Activated CD4-positive, alpha-beta T cell treated with anti-CD3 and anti-CD28 coated beads, Interleukin-2, Interleukin-6, amounts not matched to agents 100 ng/mL and 50 ng/mL, durations not matched to agents 16 hours and 8 hours (primary cell): ENCODE measurements at places on chromosomes 2 and 18.
A peak's percentile ranks its signal among the peaks of the same experiment; 100 is the strongest.

GRCh38 chr2:58081000-58081399 is 34.4 kb downstream of the VRK2 start:
- DNase-seq: no peak

DNA sequence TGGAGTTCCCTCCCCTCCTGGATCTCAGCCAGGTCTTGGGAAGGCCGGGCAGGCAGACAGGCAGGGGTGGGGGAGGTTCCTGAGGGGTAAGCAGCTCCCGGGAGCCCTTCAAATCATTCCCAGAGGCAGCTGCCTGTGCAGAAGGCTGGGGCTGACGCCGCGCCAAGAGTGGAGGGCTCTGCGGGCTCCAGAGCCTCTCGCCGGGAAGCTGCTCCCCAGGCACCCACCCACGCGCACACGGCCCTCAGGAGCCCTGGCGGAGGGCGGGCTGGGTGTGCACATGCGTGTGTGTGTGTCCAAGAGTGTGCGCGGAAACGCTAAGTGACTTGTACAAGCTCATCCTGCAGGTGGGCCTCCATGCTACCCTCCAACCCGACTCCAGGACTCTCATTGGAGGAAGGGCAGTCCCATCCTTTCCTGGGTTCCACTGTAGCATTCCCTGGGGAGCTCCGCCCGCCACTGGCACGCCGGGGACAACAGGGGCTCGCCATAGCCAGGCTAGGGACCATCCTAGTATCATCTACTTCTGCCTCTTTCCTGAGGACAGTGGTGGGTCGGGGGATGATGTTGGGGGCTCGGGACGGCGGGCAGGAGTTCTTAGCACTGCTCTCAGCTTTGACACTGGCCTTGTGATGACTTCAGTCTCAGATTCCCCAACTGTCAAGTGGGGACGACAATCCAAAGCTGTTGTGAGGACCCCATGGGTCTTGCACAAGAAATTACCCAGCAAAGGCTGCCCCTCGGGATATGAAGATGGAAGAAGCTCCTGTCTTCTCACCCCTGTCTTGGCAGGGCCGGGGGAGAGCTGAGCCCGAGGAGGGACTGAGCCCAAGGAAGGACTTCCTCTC is 50.3 kb downstream of the INHBB start:
- no peak for DNase-seq

DNA sequence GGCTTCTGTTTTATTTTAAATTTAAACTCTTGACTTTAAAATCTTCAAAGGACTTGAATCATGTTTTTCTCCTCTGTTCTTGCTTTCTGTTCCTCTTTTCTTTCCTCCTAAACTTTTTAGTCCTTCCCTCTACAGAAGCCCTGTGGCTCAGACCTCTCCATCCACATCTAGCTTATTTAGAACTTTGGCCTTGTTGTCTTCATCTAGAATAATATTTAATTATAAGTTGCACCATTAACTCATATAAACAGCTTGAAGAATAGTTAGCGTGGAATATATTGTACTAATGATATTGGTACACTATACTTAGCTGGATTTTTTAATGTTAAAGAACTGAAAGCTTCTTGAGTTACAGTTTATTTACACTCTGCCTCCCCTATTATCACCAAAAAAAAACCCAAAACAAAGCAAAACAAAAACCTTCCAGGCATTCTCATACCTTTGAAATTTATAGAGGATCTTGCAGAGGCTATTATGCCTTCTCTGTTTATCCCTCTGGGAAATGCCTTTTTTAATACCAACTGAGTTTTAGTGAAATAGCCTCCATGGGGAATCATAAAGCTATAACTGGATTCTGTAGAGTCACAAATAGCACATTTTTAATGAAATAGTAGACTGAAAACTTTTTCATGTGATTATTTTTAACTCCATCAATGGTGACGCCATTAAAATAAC is 9.2 kb upstream of the CCDC141 start:
- no peak for DNase-seq

DNA sequence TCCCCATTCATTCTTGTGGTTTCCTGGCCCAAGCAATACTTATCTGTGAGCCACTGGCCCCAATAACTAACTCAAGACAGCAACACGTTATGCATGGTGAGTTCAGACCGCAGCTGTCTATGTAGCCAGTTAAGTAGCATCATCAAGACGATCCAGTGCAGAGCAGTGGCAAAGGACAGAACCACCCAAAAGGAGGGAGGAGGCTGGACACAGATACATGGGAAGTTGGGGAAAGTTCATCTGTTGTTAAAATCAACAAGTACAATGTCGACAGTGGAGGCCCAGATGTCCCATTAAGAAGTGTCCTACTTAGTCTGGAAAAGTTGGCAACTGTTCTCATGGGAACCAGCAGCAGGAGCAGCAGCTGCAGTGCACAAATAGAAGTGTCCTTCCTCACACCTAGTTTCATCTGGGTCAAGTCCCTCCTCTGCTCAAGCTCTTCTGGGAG is 106.9 kb upstream of the THOC1 start:
- no peak for DNase-seq

- no peak for DNase-seq
Measured at GRCh38 chr2:199833525-199833924, 17.5 kb downstream of the FTCDNL1 start.

DNA sequence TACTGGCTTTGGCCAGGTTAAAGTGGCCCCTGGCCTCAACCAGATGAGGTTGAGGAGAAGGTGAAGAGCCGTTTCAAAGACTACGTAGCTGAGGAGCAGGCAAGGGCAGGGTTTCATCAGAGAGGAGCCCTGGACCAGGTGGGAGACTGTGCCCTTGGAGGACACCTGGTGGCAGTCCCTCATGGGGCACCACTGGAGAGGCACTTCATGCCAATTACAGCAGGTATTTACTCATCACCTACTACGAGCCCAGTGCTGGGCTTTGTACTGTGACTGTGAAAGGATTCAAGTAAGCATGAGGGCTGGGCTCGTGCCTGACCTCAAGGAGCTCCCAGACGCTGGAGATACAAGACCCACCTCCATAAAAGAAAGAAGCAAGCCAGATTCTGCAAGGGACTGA is 37.6 kb downstream of the SMAD7 start:
- peak; percentile 48 for DNase-seq

GRCh38 chr2:37201766-37202165 is 5.5 kb downstream of the CEBPZOS start:
- peak; percentile 32 for DNase-seq

DNA sequence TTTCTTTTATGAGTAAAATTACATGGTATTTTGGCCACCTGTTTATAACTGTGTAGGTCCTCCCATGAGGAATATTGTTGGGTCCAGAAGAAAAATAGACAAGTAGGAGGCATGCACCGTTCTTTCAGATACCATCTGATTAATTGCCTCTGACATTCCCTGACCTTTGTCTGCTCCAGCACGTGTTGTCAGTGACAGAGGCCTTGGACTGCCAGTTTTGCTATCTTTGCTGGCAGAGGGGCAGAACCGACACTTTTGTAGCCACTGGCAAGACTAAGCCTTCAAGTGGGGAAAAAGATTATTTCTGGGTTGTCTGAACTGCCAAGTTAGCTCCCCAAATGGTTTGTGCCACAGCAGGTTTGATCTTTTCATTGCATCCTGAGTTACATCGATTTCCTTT is 276.9 kb downstream of the CAMKMT start:
- DNase-seq: no peak

DNA sequence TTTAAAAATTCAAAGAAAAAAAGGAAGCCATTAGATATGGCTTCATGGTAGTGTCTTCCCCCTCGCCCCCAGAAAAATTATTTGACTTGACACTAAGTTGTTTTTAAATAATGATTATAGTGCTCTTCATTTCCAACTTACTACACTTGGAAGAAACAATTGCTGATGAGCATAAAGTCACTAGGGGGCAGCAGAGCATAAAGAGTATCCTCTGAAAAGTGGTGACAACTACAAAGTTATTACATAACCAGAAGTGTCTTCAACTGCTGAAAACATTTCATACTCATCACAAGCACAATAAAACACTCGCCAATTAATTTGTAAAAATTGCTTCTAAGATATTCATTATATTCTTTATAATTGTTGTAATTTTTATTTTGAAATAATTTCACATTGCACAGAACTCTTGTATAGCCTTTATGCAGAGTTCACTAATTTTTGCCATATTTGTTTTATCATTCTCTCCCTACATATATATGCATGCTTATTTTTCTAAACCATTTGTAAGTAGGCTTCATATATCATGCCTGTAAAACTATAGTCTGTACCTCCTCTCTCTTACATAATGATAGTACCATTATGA is 54.9 kb downstream of the EXOC6B start:
- peak; percentile 75 for DNase-seq

- DNase-seq: peak; percentile 62
Measured at GRCh38 chr2:85853499-85854165, 35.2 kb downstream of the ST3GAL5 start.

- DNase-seq: peak; percentile 7
Measured at GRCh38 chr2:231780123-231780908, 766 bp downstream of the PDE6D start.

GRCh38 chr2:221767106-221768012 is 195.3 kb upstream of the EPHA4 start:
- DNase-seq: no peak

- DNase-seq: peak; percentile 9
Measured at GRCh38 chr2:15363142-15363541, 198.0 kb downstream of the NBAS start.

DNA sequence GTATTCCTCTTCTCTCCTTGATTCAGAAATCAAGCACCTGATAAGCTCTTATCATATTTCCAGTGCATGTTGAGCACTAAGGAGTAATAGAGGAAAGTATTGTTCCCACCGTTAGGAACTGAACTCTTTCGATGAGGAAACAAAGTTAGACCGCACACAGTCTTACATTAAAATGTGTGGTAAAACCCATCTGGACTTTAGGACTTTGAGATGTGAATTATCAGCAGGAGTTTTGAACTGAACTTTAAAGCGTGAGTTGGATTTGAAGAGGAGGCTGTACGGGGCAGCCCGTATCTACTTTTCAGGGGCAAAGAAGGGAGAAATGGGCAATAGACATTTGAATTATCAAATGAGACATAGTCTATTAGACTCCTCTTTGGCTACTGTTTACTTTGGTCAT is 134.4 kb downstream of the SETBP1 start:
- DNase-seq: no peak

DNA sequence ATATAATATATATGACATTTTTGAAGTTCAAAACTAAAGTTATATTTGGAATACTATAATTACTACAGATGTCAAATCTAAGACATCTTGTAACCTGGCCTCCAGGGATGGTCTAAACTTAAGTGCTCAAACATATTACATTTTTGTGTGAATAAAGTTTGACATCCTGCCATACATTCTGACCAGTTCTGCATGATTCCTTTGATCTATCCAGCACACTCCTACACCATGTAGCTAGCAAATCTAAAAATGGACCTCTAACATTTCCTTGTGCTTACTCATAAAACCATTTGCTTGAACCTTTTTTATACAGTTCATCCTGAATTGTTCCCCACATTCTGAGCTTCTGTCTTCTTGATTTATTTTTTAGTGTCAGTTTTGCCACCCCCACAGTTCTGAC is 294.3 kb upstream of the ZNF804A start:
- no peak for DNase-seq

DNA sequence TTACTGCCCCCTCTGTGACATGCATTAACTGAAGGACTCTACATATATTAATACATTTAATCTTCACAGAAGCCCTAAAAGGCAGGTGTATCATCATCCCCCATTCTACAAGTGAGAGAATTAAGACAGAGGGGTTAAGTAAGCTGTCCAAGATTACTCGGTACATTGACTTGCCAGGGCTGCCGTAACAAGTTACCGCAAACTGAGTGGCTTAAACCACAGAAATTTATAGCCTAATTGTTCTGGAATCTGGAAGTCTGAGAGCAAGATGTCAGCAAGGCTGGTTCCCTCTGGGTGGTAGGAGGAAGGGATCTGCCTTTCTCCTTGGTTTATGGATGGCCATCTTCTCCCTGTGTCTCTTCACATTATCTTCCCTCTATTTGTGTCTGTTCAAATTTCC is 605.5 kb downstream of the EPHA4 start:
- no peak for DNase-seq

DNA sequence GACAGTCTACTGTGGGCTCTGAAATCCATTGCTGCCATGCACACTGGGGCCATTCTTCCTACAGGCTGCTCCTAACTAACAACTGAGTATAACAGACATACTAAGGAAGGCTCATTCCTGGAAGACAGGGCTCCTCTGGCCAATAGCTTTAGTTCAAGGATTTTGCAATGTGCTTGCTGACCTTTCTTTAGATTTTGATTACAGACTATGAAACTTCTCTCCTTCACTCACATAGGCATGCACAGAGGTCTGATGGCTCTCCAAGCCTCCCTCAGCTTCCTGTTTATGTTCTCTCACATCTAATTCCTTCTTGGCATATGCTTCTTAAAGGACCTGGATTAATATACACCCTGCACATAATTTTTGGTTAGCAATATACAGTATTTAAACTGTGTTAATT is 34.4 kb upstream of the ROCK1 start:
- no peak for DNase-seq

DNA sequence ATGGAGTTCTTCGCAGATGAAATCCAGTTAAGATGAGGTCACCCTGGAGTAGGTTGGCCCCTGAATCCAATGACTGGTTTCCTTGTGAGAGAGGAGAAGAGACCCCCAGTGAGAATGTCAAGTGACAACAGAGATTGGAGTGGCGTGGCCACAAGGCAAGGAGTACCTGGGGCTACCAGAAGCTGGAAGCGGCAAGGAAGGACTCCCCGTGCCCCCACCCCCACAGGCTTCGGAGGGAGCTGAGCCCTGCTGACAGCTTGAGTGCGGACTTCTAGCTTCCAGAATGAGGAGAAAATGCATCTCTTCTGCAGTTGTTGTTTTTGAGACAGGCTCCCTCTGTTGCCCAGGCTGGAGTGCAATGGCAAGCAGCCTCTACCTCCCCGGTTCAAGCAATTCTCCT is 78.0 kb upstream of the HPCAL1 start:
- no peak for DNase-seq

GRCh38 chr18:57211776-57212175 is 64.9 kb downstream of the BOD1L2 start:
- DNase-seq: no peak

DNA sequence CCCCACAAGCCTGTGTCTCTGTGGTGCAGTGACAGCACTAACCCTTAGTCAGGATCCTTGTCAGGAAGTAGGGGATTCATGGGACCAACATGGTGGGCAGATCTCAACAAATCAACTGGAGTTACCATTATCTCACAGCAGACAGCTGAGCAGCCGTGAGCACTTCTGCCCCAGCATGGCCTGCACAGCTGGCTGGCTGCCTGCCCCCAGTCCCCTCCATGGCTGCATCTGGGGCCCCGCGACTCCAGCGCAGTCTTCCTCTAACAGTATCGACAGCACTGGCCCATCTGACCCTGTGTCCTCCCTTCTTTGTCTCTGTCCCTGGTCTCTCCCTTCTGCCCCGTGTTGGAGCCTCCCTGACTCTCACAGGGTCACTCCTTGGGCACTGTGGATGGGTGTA is 4.7 kb upstream of the ADCY3 start:
- no peak for DNase-seq

- peak; percentile 21 for DNase-seq
Measured at GRCh38 chr2:47172156-47172921, 17.2 kb upstream of the STPG4 start.

GRCh38 chr2:199457147-199458008 is at the start of gene SATB2:
Gene SATB2 (minus strand): TSS chr2:199457939. CDS start chr2:199456037, 1,902 bp downstream.
- DNase-seq: peak; percentile 44

GRCh38 chr18:48679236-48679635 is 140.4 kb downstream of the CTIF start:
- no peak for DNase-seq

- no peak for DNase-seq
Measured at GRCh38 chr2:66174491-66174890, 260.4 kb upstream of the MEIS1 start.
